ENCODE measurements at places on chromosomes 1 and 21.

DNA sequence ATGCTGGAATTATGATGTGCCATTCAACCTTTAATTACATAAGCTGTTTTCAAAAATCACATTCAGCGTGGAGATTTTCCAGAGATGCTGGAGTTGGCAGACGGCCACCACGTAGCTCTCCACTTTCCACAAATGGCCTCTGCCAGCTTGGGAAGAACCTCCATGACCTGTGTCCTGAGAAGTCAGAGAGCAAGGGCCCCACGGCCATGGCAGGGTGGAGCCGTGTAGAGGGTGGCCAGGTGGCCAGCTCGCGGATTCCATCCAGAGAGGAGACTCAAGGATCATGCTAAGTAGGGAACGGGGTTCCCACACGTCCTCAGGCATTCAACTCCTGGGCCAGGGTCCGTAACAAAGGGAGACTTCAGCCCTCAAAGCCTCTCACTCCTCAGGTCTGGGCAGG, 1.3 kb upstream of the GALE start:
- H3K4me1 ChIP-seq, result peaks cover 11% of the 10 kb centered on the region
- no peaks in the 10 kb centered on the region for H3K27me3 ChIP-seq
- no peak overlapping the region for H3K27ac ChIP-seq
- no peak for DNase-seq
- peaks cover 4% of the 10 kb centered on the region for H3K36me3 ChIP-seq
- no peak overlapping the region for H3K4me3 ChIP-seq

DNA sequence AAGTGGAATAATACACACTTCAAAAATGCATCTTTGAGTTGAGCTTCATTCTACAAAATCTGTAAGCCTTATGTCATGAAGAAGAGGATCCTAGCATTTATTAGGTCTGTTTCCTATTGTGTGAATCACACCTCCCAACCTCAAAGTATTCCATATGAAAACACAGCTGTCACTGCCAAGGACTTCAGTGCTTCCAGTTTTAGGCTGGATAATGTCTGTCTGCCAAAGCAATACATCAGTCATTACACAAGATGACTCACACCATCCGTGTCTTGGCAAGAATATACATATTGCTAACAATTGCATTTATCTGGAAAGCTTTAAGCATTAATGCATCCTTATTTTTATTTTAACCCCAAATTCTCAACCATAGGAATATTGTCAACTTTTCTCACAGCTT, 125.7 kb upstream of the TMPRSS15 start:
- DNase-seq, result no peak
- no peaks in the 10 kb centered on the region for H3K4me1 ChIP-seq
- H3K27ac ChIP-seq, result no peak overlapping the region
- H3K36me3 ChIP-seq, result no peaks in the 10 kb centered on the region
- no peak overlapping the region for H3K4me3 ChIP-seq
- H3K27me3 ChIP-seq, result no peaks in the 10 kb centered on the region

GRCh38 chr1:51537568-51537967, 18.5 kb upstream of the EPS15 start:
- no peaks in the 10 kb centered on the region for H3K36me3 ChIP-seq
- peaks cover 19% of the 10 kb centered on the region for H3K4me1 ChIP-seq
- H3K27me3 ChIP-seq, result no peaks in the 10 kb centered on the region

DNA sequence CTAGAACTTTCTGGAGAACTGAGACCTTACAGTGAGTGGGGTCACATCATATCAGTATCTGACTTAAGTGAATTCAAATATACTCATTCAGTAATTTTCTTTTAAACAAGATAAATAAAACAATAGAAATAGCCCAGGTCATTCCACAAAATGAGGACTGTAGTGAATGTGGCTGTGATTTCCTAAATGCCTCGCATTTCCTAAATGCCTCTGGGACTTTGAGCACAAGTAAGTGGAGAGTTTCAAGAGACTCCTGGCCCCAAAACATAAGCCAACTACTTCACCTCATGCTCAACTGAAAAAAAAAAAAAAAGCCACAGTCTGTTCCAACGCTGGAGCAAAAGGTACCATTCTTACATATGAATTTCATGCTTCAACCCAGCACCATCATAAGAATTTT, 81.5 kb downstream of the ZNF281 start:
- H3K4me3 ChIP-seq, result no peak overlapping the region
- H3K27ac ChIP-seq, result no peak overlapping the region
- no peaks in the 10 kb centered on the region for H3K4me1 ChIP-seq
- peaks cover 4% of the 10 kb centered on the region for H3K27me3 ChIP-seq
- no peaks in the 10 kb centered on the region for H3K36me3 ChIP-seq
- DNase-seq, result no peak

GRCh38 chr1:197181982-197182381, 35.5 kb upstream of the ASPM start:
- peaks cover 22% of the 10 kb centered on the region for H3K36me3 ChIP-seq
- DNase-seq, result no peak
- H3K27ac ChIP-seq, result no peak overlapping the region
- peaks cover 2% of the 10 kb centered on the region for H3K4me1 ChIP-seq
- H3K4me3 ChIP-seq, result no peak overlapping the region
- H3K27me3 ChIP-seq, result no peaks in the 10 kb centered on the region

GRCh38 chr1:178847396-178847849, 23.5 kb downstream of the ANGPTL1 start:
- H3K36me3 ChIP-seq, result no peaks in the 10 kb centered on the region
- DNase-seq, result no peak
- H3K27me3 ChIP-seq, result no peaks in the 10 kb centered on the region
- no peak overlapping the region for H3K4me3 ChIP-seq
- H3K4me1 ChIP-seq, result no peaks in the 10 kb centered on the region

- no peaks in the 10 kb centered on the region for H3K36me3 ChIP-seq
- no peak overlapping the region for H3K4me3 ChIP-seq
- DNase-seq, result no peak
- peaks cover 4% of the 10 kb centered on the region for H3K27me3 ChIP-seq
- no peaks in the 10 kb centered on the region for H3K4me1 ChIP-seq
Observed at GRCh38 chr1:151733126-151733525, 11.8 kb downstream of the RIIAD1 start.

- no peaks in the 10 kb centered on the region for H3K36me3 ChIP-seq
- H3K4me1 ChIP-seq, result no peaks in the 10 kb centered on the region
- H3K27me3 ChIP-seq, result peaks cover 3% of the 10 kb centered on the region
- DNase-seq, result no peak
Observed at GRCh38 chr1:204924013-204924759, 53.5 kb downstream of the NFASC start.

DNA sequence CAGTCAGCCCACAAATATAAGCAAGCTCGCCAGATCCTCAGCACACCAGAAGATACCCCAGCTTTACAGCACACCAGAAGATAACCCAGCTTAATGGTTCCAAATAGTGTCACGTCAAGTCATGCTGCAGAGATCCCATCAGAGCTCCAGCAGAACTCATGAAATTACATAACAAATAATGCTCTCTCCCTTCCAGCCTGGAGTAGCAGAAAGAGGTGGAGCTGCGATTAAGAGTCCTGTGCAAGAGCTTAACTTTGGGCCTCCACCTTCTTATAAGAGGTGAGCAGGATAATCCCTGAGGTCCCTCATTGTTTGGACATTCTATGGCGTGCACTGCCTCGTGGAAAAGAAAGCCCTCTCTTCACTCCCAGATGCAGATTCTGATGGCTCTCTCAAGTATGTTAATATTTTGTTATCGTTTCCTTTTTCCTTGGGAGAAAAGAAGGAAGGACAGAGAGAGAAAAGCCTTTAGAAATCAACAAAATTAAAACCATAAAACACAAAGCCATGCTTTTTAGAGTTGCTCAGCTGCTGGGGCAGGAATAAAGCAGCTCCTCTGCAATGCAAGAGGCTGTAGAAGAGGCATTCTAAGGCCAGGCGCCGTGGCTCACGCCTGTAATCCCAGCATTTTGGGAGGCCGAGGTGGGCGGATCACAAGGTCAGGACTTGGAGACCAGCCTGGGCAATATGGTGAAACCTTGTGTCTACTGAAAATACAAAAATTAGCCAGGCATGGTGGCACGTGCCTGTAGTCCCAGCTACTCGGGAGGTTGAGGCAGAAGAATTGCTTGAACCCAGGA, 59.1 kb downstream of the GLUL start:
- no peak overlapping the region for H3K4me3 ChIP-seq
- H3K27ac ChIP-seq, result no peak overlapping the region
- DNase-seq, result no peak
- H3K36me3 ChIP-seq, result no peaks in the 10 kb centered on the region

DNA sequence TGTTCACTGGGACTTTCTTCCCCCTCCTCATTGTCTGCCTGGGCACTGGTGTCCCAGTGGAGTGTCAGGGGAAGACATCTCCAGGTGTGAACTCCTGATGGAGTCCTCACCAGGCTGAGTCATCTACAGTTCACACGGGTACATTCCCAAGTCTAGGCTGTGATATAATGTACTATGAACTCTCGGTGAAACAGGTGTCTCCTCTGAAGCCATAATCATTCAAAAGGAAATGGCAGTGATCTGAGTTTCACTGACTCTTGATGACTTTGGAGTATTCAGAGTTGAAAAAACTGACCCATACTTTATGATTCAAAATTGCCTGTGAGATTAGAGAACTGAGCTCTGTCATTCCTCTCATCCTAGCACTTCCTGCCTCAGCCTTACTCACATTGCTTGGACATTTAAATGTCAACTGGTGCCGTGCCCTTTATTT, 9.1 kb downstream of the LAMC2 start:
- no peak overlapping the region for H3K27ac ChIP-seq
- no peak for DNase-seq
- no peaks in the 10 kb centered on the region for H3K36me3 ChIP-seq
- peaks cover 5% of the 10 kb centered on the region for H3K27me3 ChIP-seq

DNA sequence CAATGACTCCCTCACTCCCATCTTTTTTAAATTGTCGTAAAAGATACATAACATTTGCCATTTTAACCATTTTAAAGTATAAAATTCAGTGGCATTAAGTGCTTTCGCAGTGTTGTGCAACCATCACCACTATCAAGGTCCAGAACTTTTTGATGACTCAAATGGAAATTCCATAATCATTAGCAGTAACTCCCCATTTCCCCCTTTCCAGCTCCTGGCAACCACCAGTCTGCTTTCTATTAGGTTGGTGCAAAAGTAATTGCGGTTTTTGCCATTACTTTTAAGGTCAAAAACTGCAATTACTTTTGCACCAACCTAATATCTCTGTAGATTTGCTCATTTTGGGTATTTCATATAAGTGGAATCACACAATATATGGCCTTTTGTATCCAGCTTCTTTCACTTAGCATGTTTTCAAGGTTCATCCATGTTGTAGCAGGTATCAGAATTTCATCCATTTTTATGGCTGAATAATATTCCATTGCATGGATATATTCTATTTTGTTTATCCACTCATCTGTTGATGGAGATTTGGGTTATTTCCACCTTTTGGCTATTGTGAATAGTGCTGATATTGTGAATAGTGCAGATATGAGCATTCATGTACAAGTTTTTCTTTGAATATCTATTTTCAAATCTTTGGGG, 159.7 kb downstream of the HIVEP3 start:
- no peak for DNase-seq
- no peaks in the 10 kb centered on the region for H3K27me3 ChIP-seq
- H3K27ac ChIP-seq, result no peak overlapping the region
- H3K4me1 ChIP-seq, result peaks cover 32% of the 10 kb centered on the region

DNA sequence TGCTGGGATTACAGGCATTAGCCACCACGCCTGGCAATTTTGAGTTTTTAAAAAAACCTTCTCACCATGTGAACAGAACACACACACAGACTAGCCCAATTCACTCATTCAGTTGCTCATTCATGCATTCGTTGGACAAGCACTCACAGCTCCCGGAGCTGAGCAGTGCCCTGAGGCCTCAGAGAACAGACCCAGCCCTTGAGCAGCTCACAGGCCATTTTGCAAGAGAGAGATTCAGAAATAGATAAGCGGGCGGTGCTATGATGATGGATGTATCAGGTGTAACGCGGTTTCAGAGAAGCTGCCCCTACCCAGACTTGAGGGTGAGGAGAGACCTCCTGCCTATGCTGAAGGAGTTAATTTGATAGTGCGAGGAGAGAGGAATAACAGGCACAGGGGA, 18.6 kb downstream of the PTAFR start:
- no peak for DNase-seq
- no peaks in the 10 kb centered on the region for H3K4me1 ChIP-seq
- no peak overlapping the region for H3K27ac ChIP-seq
- peaks cover 5% of the 10 kb centered on the region for H3K27me3 ChIP-seq
- no peaks in the 10 kb centered on the region for H3K36me3 ChIP-seq
- H3K4me3 ChIP-seq, result no peak overlapping the region

DNA sequence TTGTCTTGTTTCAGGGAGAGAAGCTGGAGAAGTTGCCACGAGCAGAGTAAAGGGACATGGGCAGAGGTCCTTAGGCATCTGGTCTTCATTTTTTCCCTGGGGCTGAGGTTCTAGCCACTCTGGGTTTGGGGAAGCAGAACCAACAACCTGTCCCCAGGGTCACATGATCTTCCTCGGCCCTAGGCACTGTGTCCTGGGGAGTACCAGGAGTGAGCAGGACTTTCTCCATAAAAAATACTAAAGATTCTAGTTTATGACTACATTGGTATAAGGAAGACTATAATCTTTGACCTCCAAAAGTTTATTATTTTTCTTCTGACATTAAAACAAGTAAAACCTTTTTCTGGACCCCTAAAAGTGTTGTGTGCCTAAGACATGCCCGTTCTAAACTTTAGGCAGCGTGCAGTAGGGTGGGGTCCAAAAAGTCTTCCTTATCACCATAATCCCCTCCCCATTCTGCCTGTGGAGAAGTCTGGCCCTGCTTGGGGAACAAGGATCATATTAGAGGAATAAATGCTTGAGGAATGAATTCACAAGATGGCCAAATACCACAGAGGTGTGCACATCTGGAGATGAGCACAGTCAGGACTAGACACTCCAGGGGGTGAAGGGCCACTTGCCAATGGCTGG, 19.3 kb upstream of the IGSF3 start:
- no peak for DNase-seq
- no peaks in the 10 kb centered on the region for H3K27me3 ChIP-seq
- H3K27ac ChIP-seq, result no peak overlapping the region

- H3K36me3 ChIP-seq, result peaks cover 3% of the 10 kb centered on the region
- no peak for DNase-seq
- peaks cover 78% of the 10 kb centered on the region for H3K27me3 ChIP-seq
- H3K4me1 ChIP-seq, result peaks cover 51% of the 10 kb centered on the region
- H3K27ac ChIP-seq, result no peak overlapping the region
- H3K4me3 ChIP-seq, result peak overlapping the region; percentile 24
Observed at GRCh38 chr1:213982672-213983492, 4.9 kb upstream of the PROX1 start.

- DNase-seq, result no peak
- H3K27ac ChIP-seq, result no peak overlapping the region
- peaks cover 9% of the 10 kb centered on the region for H3K27me3 ChIP-seq
- no peak overlapping the region for H3K4me3 ChIP-seq
- no peaks in the 10 kb centered on the region for H3K4me1 ChIP-seq
Observed at GRCh38 chr1:204176049-204176448, 9.9 kb upstream of the REN start.

GRCh38 chr1:162372159-162373071, 4.2 kb downstream of the SPATA46 start:
- no peak for DNase-seq
- no peak overlapping the region for H3K4me3 ChIP-seq
- H3K27me3 ChIP-seq, result no peaks in the 10 kb centered on the region

DNA sequence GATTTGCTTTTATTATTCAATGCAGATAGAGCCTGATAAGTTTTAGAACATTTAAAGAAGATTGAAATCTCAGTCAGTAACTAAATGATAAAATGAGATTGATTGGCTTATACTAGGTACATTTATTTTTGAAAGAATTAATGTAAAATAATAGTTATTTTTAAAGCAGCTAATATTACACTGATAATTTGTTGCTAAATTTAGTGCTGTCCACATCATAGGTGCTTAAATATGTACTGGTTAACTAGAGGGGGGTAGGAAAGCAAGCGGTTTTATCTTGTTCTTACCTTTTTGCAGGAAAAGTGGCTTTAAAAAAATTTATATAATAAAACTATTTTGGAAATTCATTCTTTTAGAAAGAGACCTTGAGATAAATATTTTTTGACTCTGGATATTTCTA, 40.4 kb upstream of the RWDD3 start:
- no peak for DNase-seq
- no peak overlapping the region for H3K4me3 ChIP-seq
- H3K27me3 ChIP-seq, result peaks cover 6% of the 10 kb centered on the region
- H3K36me3 ChIP-seq, result no peaks in the 10 kb centered on the region
